ENCODE measurements at places on chromosomes 16 and 17. TPM values are rescaled to one million over a fixed set of nuclear protein-coding genes. Genes with fewer than 3 reads are reported as not detected.

DNA sequence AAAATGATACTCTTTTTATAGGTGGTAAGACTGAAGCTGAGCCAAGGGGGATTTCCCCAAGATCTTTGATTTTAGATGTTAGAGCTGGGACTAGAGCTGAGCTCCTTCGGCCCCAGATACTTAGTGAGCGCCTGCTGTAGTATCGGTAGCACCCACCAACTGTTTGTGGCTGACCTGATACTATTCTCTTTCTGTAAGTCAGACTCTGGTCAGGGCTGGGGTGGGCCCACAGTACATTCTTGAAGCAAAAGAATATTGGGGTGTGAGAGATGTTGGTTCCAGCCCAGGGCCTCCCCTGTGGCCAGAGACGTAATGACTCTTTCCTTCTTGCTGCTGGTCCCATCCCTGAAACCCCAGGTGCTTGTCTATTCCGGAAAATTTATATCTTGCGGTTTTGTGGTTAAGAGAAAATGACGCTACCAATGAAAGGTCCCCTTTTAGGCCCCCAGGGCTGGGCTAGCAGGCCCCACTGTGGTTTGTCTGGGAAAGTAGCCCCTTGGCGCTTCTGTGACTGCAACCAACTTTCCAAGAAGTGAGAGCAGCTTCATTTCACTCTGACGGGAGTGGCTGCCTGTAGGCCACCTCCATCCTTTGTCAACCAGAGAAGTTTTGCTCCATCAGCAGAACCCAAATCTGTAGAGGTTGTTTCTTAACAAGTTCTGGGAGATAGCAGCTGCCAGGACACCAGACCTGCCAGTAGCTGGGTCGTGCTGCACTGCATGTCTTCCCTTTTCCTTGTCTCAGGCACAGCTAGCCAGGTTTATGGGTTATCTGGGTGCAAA is 86.4 kb upstream of the LGALS9 start:
- no peaks in the 10 kb centered on the region for H3K27me3 ChIP-seq
- DNase-seq = no peak
- H3K36me3 ChIP-seq = no peaks in the 10 kb centered on the region
- H3K27ac ChIP-seq = no peak overlapping the region
- peaks cover 13% of the 10 kb centered on the region for H3K4me1 ChIP-seq
- H3K4me3 ChIP-seq = no peak overlapping the region

DNA sequence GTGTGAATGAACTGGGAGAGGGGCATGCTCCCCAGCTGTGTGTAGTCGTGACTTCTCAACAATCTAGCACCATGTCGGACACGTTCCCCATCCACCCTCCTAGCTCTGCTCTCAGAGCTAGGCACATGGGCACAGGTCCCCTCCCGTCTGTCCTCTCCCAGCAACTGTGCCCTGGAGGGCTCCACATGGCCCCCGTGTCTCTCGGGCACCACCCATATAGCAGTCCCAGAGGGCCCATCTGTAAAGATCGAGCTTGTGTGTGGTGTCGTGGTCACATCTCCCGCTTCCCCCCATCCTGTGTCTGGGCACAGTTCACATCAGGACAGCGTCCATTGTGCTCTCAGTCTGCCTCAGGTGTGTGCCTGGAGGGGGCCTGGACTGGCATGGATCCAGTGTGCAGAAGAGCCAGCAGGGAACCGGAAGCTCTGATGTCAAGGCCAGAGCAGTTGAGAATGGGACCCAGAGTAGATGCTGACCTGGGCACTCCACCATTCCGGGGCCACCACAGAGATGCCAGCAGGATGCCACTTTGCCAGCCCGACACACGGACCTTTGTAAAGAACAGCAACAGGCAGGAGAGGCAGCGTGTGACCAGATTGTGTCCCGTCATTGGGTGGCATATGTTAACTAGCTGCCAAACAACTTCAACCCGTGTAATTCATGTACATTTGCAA is 55.7 kb downstream of the MARF1 start:
- peaks cover 56% of the 10 kb centered on the region for H3K36me3 ChIP-seq
- no peak for DNase-seq
- H3K4me1 ChIP-seq = peaks cover 2% of the 10 kb centered on the region
- no peak overlapping the region for H3K27ac ChIP-seq
- H3K4me3 ChIP-seq = no peak overlapping the region

The VWA3A gene
- polyA plus RNA-seq = not detected

The ERCC4 gene
- polyA plus RNA-seq = 1.8 TPM

The MED31 gene
- 22.0 TPM for polyA plus RNA-seq
